Aorta (tissue), 5 donors: ENCODE measurements at places on chromosomes 3 and 15. TPM values are rescaled to one million over a fixed set of nuclear protein-coding genes. Genes with fewer than 3 reads are reported as not detected.

The ANKUB1 gene
- not detected for polyA plus RNA-seq

The ARGFX gene
- polyA plus RNA-seq = not detected

The SLC12A1 gene
- not detected for polyA plus RNA-seq

The SETD2 gene
- polyA plus RNA-seq = 12.9 TPM

The ZDHHC23 gene
- 0.75 TPM for polyA plus RNA-seq

The PLSCR1 gene
- polyA plus RNA-seq = 52.3 TPM

The CYP1A1 gene
- polyA plus RNA-seq = 1.0 TPM

The SEMA6D gene
- 6.8 TPM for polyA plus RNA-seq
